ENCODE measurements at places on chromosomes 6 and 20.
A peak's percentile ranks its signal among the peaks of the same experiment; 100 is the strongest.

GRCh38 chr20:31596831-31597480, 8.1 kb upstream of the ID1 start:
- no peak for DNase-seq

DNA sequence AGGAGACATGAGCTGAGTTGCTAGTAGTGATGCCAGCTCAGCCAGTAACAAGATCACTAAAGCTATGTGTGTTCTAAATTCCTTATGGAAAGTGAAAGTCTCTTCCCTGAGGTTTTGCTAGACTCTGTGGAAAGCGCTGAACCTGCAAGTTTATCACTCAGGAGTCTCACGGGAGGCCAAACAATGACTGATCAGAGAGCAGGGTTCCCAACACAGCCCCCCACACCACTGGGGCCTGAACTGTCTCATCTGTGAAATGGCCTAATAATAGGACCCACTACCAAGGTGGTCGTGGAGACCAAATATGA, 19.9 kb downstream of the ACSS1 start:
- DNase-seq, result no peak

DNA sequence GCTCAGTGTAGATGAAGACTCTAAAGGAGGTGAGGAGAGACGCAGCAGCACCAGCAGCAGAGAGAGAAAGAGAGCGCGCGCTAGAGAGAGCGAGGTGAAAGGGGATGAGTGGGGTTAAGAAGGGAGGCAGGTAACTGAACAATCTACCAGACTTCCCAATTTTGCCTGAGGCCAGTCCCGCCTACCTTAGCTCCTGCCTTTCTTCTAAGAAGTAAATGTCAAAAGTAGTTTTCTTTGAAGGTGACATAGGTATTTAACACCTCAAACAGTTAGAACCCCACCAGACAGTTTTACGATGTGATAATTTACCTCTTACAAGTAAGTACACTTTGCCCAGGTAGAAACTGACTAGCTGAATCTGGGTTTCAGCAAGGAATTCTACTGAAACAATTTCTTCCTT, 132.0 kb upstream of the EEF1E1 start:
- no peak for DNase-seq

DNA sequence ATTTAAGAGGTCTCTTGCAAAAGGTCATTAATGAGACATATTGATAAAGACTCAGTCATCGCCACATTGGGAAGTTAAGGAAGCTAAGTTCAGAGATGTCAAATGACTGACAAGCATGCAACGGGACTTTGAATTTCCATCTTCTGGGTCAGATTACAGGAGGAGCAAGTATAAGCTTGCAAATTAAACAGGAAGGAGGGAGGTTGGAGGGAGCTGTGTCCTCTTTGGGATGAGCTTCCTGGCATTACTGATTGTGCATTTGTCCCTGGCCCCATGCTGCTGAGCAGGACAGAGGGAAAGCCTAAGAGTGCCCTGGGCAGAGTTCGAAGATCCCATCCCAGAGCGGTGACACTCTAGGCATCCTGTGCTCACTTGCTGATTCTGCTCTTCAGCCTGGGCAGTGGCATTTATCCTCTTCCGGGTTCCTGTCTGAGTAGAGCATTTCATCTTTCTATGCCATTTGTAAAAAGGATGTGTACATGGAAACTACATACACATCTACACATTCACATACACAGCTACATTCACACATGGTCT, 40.5 kb downstream of the SLC22A1 start:
- DNase-seq, result no peak

GRCh38 chr6:125899726-125900182, 56.8 kb upstream of the HINT3 start:
- DNase-seq, result no peak

DNA sequence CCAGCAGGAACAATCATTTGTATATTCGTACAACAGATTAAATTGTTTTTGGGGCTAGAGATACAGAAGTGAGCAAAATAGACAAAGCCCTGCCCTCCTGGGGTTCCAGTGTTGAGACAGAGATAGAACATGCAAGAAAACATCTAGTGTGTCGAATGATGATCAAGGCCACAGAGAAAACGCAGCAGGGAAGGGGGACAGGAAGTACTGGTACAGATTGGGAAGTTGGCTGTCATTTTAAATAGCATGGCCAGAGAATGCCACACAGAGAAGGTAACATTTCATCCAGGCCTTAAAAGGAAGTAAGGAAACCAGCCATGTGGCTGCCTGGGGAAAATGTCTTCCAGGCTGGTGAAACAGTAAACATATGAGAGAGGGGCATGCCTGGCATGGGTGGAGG, 202.6 kb upstream of the MYLIP start:
- no peak for DNase-seq

- DNase-seq, result no peak
Observed at GRCh38 chr6:38974389-38975151, 74.0 kb upstream of the GLP1R start.

- DNase-seq, result peak; percentile 22
Observed at GRCh38 chr6:16243055-16243454, 4.7 kb downstream of the GMPR start.

DNA sequence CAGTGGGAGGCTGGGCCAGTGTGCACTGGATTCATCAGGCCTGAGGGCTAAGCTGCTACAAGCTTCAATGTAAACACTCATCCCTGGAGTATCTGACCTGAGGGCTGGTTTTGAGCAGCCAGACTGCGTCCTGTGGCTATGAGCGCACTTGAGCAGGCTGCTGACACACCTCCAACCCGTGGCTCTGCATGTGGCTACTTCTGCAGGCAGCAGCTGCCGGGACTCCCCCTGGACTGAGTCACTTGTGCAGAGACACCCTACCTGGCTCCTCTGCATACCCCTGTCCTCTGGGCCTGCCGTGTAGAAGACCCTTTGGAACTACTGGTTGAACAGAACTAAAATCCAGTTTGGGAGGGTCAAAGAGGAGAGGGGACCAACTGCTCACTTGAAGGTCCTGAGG, 172.0 kb downstream of the SCP2D1 start:
- DNase-seq, result no peak

DNA sequence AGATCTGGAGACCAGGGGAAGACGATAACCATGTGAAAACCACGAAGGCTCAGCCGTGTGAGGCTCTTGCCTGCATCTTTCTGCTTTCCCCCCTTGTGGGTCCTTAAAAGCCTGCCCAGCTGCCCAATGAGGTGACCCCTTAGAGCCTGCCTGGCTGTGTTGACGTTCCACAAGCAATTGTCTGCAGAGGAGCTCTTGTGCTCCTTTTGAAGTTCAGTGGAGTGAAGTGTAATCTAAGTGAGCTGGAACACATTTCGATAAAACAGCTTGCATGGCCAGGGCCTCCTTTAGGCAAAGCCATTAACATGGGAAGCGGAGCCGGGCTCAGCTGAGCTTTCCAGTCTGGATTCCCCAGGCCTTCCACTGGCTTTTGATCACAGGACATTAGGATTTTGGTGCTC, 27.3 kb upstream of the TCP11 start:
- DNase-seq, result no peak

DNA sequence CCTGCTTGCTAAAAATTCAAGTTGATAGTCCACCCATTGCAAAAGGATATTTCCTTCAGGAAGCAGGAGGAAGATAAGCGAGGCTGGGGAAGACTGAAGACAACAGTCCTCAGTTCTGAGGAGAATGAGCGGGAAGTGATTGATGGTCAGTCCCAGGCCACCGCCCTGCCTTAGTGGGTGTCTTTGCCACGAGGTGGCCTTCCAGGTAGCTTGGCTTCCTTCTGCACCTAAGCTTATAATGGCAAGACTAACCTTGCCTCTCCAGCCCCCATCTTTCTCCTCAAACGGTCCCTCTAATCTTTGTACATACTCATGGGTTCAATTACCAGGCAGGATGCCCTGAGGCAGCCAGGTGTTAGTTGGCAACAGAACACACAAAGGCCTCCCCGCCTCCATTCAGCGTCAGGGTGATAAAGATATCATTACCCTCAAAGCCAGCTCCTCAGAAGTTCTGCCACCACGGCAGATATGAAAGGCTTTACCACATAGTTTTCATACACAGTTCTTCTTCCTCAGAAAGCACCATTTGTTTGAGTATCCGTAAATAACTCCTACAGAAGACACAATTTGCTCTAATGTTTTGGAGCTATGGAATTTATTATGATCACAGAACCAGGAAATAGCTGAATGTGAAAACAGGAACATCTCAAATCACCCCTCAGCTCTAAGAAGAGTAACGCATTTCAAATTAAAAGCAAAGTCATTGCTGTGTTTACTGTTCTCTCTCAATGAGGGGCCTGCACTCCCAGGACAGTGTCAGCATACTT, 249.4 kb downstream of the ATXN1 start:
- DNase-seq, result no peak

DNA sequence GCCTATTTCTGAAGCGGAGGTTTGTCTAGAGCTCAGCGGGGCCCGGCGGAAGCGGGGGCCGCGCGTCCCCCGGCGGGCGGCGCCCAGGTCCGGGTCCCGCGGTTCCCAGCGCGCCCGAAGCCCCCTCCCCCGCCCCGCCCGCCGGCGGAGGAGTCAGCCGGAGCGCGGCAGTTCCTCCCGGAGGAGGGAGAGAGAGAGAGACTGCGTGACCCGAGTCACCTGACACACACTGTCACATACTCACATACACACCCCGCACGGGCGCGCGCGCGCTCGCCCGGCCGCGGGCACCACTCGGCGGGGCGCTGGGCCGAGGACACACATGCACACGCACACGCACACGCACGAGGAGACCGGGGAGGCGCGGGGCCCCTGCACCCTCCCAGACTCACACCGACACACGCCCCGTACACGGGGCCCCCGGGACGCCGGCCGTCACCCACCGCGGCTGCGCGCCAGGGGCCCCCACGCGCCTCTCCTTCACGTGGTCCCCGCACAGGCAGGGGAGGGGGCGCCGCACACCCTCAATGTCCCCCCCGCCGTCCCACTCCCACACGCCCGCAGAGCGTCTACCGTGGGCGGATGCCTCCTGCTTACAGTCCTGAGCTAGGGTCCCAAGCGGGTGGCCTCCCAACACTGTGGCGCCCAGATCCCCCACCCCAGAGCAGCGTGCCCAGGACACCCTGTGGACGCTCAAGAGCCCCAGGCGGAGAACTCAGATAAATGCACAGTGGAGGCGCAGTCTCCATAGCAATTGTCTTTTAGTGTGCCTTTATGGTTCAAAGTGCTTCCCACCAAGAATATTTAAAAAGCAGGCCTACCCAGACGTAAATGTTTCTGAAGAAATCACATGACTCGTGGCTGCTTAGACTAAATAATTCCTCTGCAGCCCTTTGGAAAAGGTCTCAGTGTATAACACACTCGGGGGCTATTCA, at the start of gene RRAGD:
TSS of gene RRAGD (minus strand) at position 203 of the 935 bp plus-strand sequence. CDS start 280 bp downstream, outside the sequence.
- DNase-seq, result no peak

DNA sequence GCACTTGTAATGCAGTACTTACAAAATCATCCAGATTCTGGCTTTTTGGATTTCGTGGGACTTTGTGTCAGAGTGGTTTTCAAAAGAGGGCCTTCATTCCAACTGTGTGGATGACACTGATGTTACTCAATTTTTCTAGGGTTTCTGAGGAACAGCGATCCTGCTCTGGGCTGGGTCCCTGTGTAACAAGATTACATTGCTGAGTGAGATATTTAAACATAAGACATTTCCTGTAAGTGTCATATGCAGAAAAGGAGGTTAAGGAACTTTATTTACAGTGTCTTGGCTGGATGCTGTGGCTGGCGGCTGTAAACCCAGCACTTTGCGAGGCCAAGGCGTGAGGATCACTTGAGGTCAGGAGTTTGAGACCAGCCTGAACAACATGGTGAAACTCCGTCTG, 6.7 kb downstream of the ZFAND3 start:
- no peak for DNase-seq

DNA sequence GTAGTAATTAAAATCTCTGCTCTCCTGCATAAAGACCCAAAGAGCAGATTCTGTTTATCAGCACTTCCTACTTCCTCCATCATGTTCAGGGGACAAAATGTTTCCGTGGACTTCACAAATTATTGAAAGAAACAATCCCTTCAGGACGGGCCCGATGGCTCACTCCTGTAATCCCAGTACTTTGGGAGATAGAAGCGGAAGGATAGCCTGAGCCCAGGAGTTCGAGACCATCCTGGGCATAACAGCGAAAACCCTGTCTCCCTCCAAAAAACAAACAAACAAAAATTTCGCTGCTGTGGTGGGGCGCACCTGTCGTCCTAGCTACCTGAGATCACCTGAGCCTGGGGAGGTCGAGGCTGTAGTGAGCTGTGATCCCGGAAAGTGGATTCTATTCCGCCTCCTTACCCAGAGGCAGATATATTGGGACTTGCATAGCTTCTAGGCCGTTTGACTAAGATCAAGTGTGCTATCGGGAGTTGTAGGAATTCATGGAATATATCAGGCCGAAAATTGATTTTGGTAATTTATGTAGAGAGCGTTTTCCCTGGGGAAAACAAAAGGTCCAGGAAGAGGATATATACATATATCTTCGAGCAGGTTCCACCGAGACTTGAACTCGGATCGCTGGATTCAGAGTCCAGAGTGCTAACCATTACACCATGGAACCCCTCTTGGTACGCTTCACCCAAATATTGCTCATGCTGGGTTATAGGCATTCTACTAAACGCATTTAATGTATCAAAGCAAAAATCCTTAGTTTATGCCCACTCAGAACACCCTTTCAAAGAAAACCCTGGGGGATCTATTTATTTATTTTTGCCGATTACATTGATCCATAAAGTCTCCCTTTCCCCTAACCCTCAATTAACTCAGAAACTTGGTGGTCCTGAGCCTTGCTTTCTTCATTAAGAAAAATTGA, 74.5 kb upstream of the ZNF184 start:
- peak; percentile 75 for DNase-seq

- no peak for DNase-seq
Observed at GRCh38 chr6:125963817-125964216, 7.2 kb downstream of the HINT3 start.

DNA sequence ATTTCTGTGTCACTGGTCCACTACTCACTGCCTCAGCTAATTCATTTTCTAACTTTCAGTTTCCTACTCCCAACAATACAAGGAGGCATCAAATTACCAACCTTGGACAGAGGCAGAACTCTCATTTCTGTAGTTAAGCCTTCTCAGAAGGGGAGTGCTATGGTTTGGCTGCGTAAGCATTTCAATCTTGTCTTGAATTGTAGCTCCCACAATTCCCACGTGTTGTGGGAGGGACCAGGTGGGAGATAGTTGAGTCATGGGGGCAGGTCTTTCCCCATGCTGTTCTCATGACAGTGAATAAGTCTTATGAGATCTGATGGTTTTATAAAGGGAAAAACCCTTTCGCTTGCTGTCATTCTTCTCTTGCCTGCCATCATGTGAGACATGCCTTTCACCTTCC, 22.9 kb downstream of the HLA-DRA start:
- DNase-seq, result no peak

DNA sequence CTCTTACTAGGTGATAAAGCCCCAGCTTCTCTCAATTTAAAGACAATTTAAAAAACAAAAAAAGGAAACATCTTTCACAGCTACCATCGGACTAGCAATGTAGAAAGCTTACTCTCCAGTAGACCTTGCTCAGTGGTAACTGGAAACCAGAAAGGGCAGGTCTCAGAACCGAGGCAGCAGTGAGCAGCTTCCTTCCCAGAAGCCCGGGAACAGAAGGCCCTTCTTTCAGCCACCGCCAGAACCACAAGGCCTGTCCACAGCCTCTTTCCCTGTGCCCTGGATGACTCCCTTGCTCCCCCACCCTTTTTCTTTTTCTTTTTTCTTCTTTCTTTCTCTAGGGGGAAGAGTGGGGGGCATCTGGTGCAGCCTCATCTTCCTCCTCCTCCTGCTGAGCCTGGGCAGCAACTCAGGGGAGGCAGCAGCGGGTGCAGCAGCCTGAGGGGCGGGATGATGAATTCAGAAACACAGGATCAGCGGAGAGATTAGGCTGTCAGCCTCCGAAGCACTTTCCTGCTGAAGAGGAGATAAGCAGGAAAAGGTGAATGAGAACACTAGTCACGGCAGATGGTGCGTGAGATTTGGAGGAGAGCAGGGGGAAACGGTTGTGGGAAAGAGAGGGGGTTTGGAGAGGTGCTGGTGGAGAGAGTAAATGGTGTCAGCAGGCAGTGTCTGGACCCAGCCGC, 158.5 kb downstream of the ID4 start:
- no peak for DNase-seq
